Stimulated activated CD8-positive, alpha-beta memory T cell treated with anti-CD3 and anti-CD28 coated beads, Interleukin-15, amount 100 ng/mL, for 4 hours (primary cell): ENCODE measurements at places on chromosomes 1 and 21.

DNA sequence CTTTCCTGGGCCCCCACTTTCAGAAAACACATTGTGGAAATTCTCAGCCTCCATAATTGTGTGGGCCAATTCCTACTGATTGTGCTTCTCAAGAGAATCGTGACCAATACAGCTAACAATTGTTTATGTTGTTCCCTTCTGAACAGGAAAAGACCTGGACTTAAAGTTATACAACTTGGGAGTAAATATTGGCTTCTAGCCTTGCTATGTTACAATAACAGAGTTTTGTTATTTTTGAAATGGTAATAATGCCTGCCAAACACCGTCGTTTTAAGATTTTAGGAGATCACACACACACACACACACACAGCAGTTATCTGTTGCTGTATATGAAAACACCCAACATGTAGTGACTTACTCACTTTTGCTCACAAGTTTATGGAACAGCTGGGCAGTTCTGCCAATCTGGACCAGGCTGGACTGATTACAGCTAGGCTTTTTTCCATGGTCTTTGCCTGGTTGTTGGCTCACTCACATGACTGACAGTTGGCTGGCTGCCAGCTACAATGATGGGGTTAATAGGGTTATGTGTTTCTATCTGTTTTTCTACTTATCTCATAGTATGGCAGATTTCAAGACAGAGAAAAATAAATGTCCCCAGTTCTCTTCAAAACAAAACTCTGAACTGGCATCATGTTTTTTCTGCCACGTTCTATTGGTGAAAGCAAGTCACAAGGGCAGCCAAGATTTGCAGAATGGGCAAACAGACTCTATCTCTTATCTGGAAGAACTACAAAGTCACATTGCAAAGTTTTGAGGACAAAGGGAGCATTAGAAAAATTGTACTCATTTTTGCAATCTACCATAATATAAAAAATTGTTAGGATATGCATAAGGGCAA is 447.5 kb downstream of the NEGR1 start:
- no peak for DNase-seq

DNA sequence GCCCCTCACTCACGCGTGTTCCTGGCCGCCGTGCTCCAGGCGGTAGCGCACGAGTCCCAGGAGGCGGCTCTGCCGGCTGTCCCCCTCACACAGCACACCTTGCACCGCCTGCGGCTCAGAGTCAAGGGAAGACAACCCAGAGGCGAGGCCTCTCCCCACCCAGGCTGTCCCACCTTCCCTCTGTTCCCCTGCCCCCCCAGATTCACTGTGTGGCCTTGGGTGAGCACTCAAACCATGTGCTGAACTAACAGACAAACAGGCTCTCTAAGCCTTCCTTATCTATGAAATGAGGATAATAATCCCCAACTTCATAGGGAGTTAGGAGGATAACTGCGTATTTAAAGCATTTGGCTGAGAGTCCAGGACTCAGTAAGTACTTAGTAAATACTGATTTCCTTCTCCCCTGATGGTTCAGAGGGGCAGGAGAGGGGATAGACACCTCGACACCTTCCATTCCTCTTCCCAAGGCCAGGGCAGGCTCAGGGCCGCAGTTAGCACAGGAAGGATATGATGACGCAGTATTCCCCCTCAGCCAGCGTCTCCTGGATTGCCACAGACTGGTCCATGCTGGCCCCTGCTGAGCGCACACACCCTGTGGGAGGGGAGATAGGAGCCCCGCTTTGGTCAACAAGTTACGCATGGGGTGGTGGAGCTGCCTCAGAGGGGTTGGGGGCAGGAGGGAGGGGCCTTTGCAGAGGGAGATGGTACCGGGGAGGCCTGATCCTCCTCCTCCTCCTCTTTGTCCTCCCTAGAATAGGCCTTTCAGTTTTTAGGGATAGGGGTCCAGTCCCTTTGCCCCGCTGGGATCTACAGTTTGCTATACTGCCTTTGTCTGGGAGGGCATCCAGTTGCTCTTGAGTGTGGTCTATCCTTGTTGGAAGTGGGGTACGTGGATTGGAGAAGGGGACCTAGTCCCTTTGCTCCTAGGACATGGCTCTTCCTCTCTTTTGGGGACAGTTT is 830 bp downstream of the INPP5B start:
- DNase-seq: no peak

DNA sequence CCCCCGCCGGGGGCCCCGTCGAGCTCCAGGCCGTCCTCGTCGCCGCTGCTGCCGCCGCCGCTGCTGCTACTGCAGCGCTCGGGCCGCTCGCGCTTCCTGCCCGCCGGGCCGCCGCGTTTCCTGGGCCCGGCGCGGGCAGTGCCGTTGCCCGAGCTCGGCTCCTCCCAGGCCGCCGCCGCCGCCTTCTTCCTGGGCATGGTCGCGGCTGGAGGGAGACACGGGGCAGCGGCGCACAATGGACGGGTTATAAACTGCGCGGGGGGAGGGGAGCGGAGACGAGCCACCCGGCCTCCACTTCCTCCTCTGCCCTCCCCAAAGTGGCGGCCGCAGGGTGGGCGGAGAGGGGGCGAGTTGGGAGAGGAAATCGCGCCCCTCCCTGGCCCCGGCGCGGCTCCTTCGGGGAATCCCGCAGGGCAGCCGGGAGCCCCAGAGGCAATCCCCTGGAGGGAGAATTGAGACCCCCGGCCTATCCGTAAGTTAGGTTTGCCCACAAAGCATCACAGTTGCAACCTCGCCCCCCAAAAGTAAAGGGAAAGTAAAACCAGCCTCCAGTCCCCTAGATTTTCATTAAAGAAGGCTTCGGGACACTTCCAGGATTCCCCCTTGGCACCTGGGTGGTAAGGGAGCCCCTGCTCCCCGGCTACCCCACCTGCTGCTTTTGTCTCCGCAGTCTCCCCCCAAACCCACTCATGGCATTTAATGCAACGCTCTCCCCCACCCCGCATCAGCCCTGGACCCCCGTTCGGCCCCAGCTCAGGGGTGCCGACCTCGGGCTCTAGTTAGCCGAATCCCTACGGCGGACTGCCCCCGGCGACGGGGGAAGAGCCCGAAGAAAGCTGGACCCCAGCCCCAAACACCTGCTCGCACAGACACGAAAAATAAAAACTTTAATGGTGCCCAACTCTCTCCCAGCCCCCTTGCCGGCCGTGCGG is 893 bp downstream of the RCC2 start:
- peak; percentile 66 for DNase-seq

DNA sequence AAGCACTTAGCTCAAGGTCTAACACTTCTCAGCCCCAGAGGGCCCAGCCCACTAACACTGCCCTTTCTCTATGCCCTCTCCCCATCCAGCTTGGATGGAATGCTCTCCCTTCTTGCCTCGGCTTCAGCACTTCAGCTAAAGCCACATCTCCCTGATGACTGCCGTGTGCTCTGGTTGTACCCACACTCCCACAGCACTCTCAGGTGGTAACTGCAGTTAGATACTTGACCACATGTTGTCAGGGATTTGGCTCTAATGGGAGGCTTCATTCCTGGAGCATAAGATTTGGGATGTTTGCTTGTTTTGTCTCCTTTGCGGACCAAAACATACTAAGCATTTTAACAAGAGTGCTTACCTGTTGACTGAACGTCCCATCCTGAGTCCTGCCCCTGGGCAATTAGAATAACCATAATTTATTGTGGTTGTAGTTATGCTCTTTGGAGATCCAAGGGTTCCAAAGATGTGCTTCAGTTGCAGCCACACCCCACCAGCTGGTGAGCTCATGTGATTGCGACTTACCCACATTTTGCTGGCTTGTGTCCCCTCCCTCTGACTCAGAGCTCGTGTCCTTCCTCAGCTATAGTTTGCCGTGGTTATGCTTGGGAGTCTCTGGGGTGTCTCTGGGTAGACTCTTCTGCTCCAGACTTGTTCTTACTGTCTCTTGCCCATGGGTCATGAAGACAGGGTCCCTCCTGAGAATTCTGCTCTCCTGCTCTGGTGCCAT is 7.7 kb upstream of the SLC26A9 start:
- no peak for DNase-seq

DNA sequence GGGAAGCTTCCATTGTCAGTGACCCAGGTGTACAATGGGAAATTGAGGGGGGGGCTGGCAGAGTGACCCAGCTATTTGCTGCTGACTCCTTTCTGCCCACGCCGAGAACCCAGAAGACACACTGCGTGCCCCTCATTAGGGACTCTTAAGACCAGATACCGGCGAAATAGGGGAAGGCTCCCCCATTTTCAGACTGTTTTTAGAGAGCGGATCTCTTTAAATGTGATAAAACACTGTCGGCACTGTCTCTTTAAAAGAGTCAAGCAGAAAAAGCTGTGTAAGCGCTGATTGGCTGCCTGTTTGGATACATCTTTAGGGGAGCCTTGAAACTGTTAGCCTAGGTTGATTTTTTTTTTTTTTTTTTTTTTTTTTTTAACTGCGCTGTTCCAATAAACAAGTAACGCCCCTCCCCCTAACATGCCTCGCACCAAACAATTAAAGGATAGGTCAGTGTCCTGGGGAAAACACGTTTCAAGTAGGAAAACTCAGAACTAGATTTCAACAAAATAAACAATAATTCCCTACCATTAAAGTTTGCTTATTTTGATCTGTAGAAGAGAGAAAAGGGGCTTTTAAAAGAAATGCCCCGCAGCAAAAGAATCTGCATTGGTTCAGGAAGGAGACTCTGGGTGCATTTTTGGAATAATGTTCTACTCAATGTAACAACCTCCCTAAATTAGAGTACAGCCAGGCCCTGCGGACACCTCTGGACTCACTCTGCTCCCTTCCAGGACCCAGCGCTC is 1.4 kb upstream of the SSBP3 start:
- peak; percentile 55 for DNase-seq

- DNase-seq: no peak
Observed at GRCh38 chr1:28437924-28438699, 67.7 kb upstream of the RCC1 start.

GRCh38 chr1:150168960-150169601 is 19.4 kb downstream of the PLEKHO1 start:
- no peak for DNase-seq

GRCh38 chr1:156499842-156500542 is 583 bp downstream of the MEF2D start:
- DNase-seq: no peak

- DNase-seq: no peak
Observed at GRCh38 chr1:67367370-67368045, 59.8 kb downstream of the IL12RB2 start.

DNA sequence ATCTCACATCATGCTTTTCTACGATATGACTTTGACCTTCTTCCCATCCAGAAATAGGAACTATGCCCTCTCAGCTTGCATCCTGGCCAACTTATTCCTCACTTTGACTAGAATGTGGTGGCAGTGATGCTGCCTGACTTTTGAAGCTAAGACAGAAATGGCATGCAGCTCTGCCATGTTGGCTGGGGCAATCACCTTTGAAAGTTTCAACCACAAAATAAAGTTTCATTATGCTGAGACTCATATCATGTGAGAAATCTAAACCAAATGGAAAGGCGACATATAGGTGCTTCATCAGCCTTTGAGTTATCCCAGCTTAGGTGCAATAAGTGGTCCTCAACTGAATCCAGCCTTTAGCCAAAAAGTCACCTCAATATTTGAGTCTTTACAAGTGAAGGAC is 370.0 kb upstream of the CHRM3 start:
- no peak for DNase-seq

- DNase-seq: no peak
Observed at GRCh38 chr1:44348061-44348485, 7.0 kb downstream of the ERI3 start.

GRCh38 chr21:8992731-8993174 is 1528.6 kb upstream of the TPTE start:
- DNase-seq: no peak

DNA sequence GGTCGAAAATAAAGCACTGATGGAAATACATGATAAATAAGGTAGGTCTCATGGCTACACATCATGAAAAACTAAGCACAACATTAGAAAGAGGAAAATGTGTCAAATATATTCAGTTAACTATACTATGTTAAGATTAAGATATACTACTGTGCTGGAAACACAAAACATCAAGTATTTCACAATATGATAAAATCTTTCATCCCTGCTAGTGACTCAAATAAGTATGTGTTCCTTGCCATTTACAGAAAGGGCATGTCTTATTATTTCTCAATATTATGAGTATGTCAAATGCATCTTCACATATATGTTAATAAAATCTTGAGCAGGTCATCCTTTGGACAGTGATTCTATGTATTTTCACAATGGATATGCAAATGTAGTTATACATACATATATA is 1260.1 kb upstream of the ADGRL2 start:
- no peak for DNase-seq

DNA sequence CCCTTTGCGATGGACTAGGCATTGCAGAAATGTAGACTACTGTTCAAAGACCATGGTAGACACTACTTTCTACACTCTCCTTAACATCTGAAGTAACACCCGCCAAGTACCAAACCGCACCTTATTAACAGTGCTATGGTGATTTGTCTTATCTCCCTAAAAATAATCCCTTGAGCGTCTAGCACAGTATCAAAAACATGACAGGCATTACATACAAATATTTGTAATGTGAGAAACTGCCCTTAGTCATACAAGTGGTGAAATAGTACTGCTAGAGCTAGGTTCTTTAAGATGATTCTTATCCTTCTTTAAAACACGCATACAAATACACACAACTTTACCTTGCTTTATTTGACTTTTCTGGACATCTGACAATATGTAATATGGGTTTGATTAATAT is 27.2 kb downstream of the PUM1 start:
- DNase-seq: no peak

- DNase-seq: no peak
Observed at GRCh38 chr1:244672946-244673682, 20.2 kb downstream of the DESI2 start.

- no peak for DNase-seq
Observed at GRCh38 chr1:214389734-214390133, 108.8 kb downstream of the SMYD2 start.

DNA sequence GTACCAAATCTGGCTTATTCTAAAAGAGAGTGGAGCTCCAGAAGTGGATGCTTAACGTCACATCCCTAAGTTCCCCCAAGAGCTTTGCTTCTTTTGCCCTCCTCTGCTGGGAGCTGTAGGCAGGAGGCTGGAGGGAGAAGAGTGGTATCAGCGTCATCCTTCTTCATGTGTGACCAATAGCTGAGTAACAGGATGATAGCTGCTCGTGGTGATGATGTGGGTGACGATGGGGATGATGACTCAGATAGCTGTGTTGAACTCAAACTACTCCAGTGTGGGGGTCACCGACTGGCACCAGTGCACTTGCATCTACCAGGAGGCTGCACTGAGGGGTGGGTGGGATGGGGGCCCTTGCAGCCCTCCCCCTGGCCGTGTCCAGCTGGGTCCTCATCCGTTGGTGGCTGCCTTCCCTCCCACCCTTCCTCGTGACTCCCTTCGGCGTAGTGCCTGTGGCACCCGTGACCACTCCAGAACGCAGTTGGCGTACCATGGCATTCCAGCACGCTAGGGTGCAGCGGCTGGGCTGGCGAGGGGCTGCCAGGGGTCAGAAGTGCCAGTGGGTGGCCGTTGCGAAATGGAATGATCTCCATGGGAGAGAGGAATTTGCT is 1.1 kb downstream of the IGFN1 start:
- no peak for DNase-seq

- DNase-seq: no peak
Observed at GRCh38 chr1:23480187-23481025, 3.6 kb downstream of the ASAP3 start.

GRCh38 chr1:156641761-156642264 is at the start of gene BCAN:
Gene BCAN (plus strand): TSS chr1:156642117. CDS start chr1:156646055, 3,938 bp downstream.
- no peak for DNase-seq

GRCh38 chr1:197277166-197277565 is 9.1 kb downstream of the CRB1 start:
- DNase-seq: no peak

- DNase-seq: no peak
Observed at GRCh38 chr1:91696321-91696720, 189.6 kb downstream of the TGFBR3 start.

GRCh38 chr1:156648496-156648895 is 6.6 kb downstream of the BCAN start:
- DNase-seq: no peak
